ENCODE measurements at places on chromosomes 7 and 10.

DNA sequence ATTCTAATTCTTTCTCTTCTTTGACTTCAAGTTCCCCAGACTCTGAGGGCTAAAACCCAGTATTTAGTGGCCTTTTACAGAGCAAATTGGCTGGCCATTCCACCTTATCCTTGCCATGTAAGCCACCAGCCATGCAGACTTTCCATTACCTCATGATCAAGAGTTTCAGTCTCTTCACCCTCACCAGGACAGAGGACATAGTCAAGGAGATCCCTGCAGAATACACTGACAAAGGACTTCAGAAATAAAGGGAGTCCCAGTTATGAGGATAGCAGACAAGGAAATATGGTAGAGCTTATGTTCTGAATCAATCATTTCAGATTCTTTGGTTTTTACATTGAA lies 1080.4 kb upstream of the C7orf33 start:
- no peak for DNase-seq

DNA sequence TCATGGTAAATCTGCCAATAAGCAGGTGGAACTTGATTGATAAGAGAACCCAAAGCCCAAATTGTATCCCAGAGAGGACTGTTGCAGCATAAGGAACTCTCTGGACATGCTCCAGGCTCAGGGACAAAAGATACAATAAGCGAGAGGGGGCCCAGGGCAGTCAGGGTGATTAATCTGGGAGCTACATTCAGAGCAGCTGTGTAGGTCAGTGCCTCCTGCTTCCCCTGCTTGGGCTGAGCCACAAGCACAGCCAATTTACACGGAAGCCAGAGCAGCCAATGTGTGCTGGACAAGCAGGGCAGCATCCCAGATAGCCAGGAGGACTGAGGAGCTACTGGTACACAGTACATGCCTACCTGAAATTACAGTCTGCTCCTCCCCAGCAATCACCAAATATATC lies 24.2 kb downstream of the MYPN start:
- no peak for DNase-seq

DNA sequence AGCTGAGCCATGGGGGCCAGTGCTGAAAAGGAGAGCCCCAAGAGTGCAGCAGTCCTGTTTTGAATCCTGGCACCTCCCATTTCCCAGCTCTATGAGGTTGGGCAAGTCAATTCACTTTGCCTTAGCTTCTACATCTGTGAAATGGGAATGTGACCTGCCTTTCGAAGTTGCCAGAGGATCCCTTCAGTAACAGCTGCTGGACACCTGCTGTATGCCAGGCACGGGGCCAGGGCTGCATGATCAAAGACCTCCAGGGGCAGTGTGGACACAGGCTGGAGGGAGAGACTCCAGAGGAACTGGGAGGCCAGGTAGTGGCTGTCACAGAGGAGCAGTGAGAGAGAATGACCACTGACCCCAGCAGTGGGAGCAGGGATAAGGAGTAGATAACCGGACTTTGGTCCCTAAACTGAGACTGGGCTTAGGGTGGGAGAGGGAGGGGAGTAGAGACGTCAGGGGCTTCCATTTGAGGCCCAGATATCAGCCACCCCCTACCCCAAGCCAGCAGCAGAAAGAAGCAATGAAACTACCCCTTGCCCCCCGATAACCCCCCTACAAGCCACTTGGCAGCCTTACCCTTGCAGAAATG lies 45.2 kb downstream of the SRRM3 start:
- DNase-seq = no peak

GRCh38 chr7:114941692-114942091 lies 19.8 kb downstream of the MDFIC start:
- no peak for DNase-seq

DNA sequence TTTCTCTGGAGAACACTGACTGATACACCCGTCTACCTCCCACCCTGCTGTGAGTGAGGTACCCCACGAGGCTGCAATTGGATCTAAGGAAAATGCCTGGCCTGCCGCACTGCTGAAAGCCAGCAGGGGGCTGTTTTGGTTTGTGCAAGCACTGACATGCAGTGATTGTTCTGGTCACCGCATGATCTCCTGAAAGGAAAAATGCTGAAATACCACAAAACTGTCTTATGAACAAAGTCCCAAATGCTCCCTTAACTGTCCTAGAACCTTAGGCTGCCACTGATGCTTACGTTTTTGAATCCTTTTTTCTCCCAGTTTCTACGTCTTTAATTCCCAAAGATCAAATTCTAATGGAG lies 132.7 kb downstream of the JCAD start:
- no peak for DNase-seq

DNA sequence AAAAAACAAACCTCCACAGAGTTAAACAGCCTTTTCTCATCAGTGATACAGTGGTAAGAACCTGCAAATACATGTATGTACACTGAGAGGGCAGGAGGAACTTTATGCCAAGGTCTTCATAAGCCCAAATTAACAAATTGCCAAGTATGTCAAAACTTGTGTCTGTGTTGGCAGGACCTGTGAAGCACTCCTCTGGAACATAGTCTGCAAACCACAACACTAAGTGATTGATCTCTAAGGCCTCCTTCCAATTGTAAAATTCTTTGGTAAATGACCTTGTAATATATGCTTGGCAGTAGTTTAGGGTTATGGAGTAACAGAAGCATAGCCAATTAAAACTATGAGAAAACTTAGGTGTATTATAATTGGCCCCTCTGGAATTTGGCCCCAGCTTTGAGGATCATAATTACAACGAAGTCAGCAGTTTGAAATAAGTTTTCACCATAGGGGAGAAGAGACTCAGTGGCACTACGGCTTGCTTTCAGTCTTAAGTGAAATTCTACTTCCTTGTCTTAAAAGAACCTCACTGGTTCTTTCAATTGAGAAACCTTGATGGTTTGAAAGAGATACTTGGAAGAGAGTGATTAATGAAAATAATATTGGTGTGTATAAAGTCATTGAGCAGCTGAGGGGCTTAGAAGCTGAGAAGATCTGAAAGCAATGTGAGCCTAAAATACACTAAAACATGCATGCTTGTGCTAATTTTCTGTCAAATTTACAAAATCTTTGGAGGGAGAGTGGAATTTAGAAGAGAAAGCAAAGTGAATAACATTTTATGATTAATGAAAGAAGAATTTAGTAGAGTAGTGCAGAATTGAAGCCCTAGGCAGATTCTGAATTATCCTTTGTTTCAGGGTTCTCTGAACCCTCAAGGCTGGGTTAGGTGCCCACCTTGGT lies 57.6 kb downstream of the CNNM2 start:
- no peak for DNase-seq

GRCh38 chr7:99437946-99438572 lies 539 bp downstream of the PTCD1 start:
- DNase-seq = no peak

DNA sequence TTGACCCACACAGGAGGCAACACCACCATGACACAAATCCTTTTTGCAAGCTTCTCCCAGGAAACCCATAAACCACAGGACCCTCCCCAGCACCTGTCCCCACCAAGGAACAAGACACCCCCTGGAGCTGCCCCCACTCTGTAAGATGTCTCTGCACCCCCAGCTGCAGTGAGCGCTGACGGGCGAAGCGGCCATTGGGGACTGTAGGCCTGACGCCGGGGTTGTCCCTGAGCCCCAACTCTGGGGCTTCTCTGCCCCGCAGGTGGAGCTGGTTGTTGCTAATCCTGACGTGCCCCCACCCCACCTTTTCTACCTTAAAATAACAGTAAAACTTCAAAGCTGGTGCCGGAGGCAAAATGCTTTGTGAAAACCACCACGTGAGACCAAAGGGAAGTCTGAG lies 94.7 kb upstream of the PPP2R2D start:
- no peak for DNase-seq

- no peak for DNase-seq
Measured at GRCh38 chr10:102410429-102411073, 8.0 kb downstream of the PSD start.

- DNase-seq = no peak
Measured at GRCh38 chr10:6211341-6211670, 8.6 kb downstream of the PFKFB3 start.

- no peak for DNase-seq
Measured at GRCh38 chr10:120600871-120601649, 144.0 kb downstream of the PLPP4 start.

- DNase-seq = no peak
Measured at GRCh38 chr10:69375307-69376151, 41.2 kb downstream of the TACR2 start.

- DNase-seq = no peak
Measured at GRCh38 chr10:27100813-27101347, 586 bp upstream of the ANKRD26 start.

DNA sequence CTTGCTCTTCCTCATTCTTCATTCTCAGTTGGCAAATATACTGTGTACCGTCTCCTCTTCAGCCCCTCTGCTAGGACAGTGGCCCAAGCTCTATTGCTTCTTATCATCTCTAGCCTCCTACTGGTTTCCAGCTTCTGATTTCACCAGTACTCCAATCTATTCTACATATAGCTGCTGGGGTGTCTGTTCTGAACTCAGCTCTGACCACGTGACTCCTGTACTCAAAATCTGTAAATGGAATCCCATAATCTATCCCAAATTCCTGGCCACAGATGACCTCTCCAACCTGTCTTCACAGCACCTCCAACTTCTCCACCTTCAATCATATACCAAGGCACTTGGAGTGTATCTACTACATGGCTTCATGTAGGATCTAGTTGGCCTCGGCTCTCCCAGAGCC lies 152.9 kb downstream of the NRCAM start:
- no peak for DNase-seq

DNA sequence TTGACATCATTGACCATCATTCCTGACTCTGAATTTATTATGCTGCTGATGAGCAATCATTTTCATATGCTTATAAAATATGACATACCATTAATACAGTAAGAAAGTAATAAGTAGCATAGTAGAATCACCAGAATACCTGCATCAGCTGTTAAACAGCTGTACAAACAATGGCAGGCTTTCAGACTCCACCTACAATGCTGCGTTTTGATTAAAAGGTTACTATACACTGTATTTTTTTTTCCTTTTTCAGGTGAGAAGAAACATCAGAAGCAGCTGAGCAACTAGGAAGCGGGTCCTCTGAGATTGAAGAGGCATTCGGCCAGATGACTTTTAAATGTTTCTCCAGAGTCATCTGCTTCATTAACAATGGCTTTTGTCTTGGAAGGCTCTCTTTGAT lies 7.1 kb downstream of the ASNS start:
- no peak for DNase-seq

GRCh38 chr10:132446661-132447445 lies 49.9 kb downstream of the PWWP2B start:
- DNase-seq = no peak

DNA sequence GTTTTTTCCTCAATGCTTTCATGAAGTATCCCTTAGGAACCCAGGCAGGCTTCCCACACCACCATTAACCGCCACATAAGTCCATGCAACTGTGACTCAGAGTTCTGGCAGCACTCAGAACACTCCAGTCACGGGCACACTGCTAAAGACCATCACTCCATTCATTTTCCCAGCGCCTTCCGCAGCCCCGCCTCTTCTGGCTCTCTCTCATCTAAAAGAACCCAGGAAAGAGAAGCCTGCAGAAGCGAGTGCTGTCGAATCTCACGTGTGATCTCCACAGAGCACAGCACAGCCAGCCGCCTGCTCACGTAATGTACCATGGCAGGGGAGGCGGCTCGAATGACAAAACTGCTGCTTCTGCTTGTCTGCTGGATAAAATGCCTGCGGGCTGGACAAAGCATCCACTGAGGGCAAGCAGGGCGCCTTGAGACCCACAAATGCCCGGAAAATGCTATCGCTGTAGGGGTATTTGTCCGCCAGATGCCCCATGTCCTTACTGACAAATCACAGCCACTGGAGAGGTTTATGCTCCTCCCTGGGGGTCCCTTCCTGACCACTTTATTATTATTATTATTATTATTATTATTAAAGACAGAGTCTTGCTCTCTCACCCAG lies 1.8 kb downstream of the PSMG3 start:
- no peak for DNase-seq

- DNase-seq = no peak
Measured at GRCh38 chr10:93514521-93514920, 18.1 kb downstream of the CEP55 start.

DNA sequence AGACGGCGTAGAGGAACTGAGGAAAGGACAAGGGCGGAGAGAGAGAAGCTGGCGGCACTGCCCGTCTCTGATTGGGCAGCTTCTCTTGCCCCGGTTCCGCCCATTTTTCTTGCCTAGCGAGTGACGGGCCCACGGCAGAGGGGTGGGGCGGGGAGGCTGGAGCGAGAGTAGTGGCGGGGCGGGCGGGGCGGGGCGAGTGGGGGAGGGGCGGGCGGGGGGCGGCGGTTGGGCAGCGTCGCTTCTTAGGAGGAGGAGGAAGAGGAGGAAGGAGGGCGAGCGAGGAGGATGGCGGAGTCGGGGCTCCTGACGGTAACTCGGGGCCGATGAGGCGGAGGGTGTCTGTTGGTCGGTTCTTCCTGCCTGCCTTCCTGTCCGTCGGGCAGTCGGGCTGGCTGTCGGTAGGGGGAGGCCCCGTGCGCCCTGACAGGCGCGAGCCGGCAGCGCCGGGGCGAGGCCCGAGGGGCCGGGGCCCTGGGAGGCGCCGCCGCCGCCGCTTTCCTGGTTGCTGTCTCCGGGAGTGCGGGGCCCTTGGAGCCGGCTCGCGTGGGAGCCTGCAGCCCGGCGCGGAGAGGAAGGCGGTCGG lies at the start of gene SHOC2:
SHOC2 (plus strand) TSS at position 256 of the 583 bp plus-strand sequence. CDS start 44,755 bp downstream, outside the sequence.
- DNase-seq = peak; percentile 91

DNA sequence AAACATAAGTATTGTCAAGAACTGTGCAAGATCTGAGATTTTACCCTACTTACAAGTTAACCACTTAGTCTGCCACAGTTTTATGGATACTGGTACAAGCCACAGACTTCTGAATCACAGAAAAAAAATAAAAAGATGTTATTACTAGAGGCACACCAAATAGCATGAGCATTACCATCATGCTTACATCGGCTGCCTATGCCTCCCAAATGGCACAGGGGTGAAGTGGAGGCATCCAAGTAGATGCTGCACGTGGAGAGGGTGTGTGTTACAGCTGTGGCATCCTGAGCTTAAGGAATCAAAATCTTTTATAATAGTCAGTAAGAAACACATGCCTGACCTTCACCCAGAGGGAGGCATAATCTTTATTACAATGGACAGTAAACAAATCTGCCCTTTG lies 207.8 kb downstream of the TFEC start:
- DNase-seq = no peak

GRCh38 chr7:79912213-79912633 lies 222.4 kb upstream of the GNAI1 start:
- DNase-seq = no peak

GRCh38 chr10:10576937-10577336 lies 440.7 kb upstream of the CELF2 start:
- no peak for DNase-seq
